Stimulated activated naive CD8-positive, alpha-beta T cell treated with anti-CD3 and anti-CD28 coated beads, Interleukin-15, Interleukin-2, amounts not matched to agents 100 U/mL and 50 U/mL, for 24 hours (primary cell): ENCODE measurements at places on chromosomes 5 and 9.

DNA sequence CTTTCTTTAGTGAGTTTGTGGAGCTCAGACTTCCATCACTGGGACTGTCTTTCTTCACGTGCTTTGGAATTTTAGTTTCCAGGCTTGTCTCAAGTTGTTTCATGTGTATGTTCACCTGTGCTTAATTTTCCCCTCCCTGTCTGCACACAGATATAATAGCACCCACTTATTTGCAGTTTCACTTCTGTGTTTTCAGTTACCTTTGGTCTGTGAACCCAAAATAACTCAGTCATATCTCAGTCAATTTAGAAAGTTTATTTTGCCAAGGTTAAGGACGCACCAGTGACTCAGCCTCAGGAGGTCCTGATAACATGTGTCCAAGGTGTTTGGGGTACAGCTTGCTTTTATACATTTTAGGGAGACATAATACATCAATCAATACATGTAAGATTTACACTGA lies 330.4 kb downstream of the ICE1 start:
- no peak for DNase-seq

DNA sequence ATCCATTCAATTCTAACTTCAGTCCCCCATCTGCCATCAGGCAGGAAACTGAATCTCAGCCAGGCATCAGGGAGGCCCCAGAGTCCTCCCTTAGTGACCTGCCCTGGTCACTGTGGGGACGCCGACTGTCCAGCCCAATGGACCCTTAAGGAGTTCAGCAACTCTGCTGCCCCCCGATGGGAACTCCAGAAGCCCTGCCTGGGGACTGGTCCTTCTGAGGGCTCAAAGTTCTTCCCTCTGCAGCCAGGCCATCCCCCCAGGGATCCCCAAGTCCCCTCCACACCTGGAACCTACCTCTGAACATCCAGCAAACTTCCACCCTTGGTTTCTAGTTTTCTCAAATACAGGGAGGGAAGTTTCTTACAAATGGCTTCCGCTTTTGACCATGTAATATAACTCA lies 76.8 kb downstream of the UBE2QL1 start:
- no peak for DNase-seq

GRCh38 chr5:11062397-11062796 lies 301.4 kb upstream of the DAP start:
- no peak for DNase-seq

- DNase-seq, result no peak
Observed at GRCh38 chr9:87525546-87526303, 28.1 kb downstream of the DAPK1 start.

DNA sequence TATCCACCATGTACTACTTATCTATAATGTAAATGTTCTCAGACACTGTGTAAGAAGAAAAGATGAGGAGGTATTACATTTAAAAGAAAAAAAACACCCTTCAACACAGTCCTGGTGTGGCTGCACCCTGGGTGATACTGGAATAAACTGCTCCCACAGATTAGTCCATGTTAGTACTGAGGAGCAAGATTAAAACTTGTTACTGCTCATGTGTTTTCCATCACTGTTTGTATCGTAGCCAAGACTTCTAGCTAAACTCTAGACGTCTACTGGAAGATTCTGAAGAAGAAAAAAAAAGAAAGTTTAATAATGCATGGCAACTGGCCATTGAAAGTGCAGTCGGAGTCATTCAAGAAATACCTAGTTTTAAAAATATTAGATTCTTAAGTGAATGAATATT lies at the start of gene ASPN:
Gene ASPN, minus strand, starts transcription at position 178 of the 400 bp plus-strand sequence.
- no peak for DNase-seq

- no peak for DNase-seq
Observed at GRCh38 chr9:14511452-14511851, 181.8 kb downstream of the ZDHHC21 start.

DNA sequence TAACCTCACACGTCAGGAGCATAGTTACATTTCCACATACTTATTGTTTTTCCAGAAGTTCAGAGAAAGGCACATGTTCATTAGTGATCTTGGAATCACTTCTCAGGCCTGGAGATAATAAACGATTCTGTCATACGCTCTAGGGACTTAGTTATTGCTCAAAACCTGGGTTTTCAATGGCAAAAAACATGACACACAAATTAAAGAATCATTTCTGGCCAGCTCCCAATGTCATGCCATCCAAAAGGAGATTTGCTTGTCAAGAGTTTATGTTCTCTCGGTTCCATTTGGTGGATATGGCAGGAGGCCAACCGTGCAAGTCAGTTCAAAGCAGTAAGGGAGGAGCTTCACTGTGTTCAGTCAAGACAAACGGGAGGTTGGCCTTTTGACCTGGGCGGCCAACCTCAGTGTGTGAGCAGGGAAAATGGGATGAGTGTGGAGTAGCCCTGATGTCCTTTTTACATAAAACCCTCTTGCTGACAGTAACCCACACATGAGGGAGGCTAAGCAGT lies 123.4 kb downstream of the NXNL2 start:
- DNase-seq, result no peak

DNA sequence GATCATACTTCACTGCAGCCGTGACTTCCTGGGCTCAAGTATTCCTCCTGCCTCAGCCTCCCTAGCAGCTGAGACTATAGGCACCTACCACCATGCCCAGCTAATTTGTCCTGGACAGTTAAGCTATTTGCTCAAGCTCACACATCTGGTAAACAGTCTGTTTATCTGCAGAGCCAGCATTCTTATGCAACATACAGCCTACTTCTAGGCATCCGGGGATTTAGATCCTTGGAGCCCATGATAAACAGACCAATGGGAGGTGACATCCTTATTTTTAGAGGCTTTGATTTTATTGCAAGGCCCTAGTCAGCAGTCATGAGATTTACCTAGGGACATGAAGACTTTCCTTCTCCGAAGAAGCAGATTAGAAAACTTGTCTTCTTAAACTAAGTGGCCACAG lies 21.0 kb downstream of the ATOX1 start:
- DNase-seq, result no peak

GRCh38 chr5:173582216-173583111 lies 34.0 kb downstream of the BOD1 start:
- no peak for DNase-seq

DNA sequence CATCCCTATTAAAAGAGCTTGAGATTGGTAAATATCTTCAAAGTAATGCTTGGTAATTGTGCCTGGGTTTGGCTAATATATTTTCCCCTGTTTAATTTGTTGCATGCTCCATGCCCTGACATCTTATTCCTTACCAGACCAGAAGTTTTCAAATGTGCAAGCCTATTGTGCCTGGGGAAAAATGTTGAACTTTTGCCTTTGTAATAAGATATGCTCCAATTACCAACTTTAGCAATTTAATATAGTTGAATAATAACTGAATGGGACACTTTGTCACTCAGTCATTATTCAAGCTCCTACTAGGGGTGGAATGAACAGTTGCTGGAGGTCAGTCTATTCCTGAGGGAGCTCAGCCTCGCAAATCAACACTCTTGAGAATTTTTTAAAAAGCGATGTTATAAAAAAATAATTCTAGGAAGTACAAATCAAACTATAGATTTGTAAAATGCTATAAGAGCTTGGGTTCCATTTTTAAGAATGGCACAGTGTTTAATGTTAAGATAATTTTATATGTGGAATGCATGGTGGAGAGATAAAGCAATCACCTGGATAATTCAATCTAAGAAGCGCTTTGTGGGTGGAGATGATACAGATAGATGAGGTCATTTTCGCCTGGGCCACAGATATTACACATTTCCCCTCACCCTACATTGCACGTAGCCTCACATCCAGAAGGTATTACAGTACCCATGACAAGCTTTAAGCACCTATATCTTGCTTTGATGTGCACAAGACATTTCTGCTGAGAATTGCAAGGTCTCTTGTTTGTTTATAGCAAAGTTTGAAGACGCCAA lies 231.8 kb downstream of the PIK3R1 start:
- no peak for DNase-seq

DNA sequence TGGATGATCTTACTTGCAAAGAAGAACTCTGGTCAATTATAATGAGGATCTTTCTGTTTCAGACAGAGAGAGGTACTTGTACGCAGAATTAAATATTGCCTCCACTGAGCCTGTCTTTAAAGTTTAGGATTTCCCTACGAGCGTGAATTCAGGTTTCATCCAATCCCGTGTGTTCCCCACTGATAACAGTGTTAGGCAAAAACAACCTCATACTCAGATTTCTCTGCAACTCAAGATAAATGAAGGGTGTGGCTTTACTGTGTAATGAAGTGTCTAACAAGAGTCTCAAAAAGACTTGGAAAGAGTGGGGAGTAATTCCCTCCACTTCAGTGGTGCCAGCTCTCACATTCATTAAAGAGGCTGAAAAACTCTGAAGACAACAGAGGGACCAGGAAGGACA lies 53.2 kb upstream of the ACO1 start:
- no peak for DNase-seq

DNA sequence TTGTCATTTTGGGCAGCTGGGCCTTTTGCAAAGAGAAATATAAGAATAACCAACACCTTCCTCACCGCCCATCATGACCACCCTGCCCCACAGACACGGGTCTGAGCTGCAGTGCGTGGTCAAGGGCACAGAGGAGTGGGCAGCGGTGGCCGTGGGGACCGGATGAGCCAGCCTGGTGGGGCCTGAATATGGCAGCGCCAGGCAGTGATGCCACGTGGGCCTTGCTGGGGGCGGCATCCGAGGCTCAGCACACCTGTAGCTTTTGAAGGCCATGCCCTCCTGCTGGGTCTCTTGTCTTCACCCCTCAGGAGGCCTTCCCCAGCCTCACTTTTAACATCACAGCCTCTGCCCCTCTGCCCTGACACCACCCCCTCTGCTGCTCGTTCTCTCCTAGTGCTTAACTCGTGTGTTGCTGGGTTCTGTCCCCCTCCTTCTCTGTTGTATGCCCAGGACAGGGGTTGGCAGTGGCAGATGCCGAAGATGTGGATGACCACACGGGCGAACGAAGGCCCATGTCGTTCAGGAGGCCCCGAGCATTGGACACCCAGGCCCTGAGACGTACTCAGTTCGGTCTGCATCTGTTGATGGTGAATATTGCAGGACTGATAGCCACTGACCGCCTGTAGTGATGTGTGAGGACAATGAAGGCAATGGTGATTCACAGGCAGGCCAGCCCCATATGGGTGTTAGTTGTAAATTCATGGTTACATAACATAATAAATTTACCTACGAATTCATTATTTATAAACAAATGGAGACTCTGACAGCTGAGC lies 46.0 kb downstream of the AHRR start:
- DNase-seq, result no peak

GRCh38 chr5:150333400-150333799 lies 24.1 kb upstream of the TCOF1 start:
- no peak for DNase-seq

- no peak for DNase-seq
Observed at GRCh38 chr5:139132515-139132914, 65.7 kb downstream of the SIL1 start.

- DNase-seq, result no peak
Observed at GRCh38 chr5:174139623-174140022, 94.1 kb downstream of the NSG2 start.

DNA sequence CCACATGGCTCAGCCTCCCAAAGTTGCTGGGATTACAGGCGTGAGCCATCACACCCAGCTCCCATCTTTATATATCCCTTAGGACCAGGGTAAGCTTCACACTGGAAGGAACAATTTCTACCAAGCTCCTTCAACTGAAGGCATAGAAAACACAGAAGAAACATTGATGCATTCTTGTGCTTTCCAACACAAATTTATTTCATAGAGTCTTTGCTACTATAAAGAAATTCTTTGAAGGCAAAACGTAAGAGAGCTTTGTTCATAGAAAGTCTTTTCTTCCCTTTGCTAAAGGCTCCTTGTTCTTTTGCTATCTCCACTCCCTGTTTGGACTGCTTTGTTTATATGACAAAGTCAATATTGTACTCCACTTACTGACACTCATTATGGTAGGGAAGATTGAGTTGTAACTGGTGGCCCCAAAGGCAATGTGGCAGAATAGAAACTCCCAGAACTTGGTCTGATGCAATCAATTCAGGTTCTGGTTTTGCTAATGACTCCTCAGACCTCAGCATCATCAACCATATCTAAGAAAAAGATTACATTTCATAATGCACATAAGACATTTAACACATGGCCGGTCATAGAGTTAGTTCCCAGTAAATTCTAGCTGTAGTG lies 97.4 kb upstream of the CLINT1 start:
- DNase-seq, result no peak

DNA sequence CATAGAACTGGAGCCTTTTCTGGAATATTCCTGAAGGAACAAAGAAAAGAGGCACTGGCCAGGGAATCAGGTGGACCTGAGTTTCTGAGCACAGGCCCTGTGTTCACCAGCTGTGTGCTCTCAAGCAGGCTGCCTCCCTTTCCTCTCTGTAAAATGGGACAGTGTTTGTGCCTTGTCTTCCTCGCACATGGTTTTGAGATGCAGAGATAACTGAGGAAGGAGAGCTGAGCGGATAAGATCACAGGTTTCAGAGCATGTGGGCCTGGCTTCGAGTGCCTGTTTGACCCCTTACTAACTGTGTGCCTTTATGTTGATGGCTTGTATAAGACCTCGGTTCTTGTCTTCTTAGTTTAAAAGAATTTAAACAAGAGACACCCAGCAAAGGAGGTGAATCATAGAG lies 46.2 kb upstream of the HAND1 start:
- no peak for DNase-seq

DNA sequence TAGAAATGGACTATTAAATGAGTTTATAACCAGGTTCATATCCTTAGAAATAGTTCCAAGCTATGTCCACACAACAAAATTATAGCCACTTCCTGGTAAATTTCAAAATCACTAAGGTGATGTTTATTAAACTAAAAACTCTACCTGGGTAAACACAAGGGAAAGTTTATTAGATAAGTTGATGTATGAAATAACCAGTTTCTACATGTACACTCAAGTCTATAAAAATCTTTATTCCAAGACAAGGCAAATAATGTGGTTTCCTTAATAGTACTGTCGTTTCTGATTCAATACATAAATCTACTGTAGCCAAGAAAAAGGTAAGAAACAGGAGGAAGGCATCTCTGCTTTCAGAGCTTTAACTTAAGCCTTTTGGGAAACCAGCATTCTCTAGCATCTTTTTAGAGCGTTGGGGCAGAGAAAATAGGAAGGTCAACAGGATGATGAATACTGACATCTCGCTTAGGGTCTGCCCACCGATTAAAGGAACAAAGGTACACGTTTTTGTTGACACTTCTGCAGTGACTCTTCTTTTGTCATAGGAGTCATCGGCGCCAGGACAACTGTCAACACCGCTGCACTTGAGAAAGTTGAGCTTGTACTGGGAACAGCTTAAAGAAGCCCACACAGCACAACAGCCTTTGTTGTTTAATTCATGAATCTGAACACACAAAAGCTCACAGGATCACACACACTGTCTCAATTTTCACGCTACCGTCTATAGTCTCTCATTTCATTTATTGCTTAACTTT lies 513.6 kb downstream of the SLCO4C1 start:
- DNase-seq, result no peak

DNA sequence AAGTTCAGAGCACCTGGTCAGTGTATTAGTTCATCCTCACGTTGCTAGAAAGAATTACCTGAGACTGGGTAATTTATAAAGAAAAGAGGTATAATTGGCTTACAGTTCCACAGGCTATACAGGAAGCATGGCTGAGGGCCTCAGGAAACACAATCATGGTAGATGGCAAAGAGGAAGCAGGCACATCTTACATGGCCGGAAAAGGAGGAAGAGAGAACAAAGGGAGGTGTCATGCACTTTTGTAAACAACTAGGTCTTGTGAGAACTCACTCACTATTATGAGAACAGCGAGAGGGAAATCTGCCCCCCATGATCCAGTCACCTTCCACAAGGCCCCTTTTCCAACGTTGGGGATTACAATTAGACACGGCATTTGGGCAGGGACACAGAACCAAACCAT lies 28.8 kb upstream of the CAVIN4 start:
- no peak for DNase-seq

GRCh38 chr5:127417528-127417927 lies 99.9 kb upstream of the PRRC1 start:
- DNase-seq, result no peak

GRCh38 chr5:125367702-125368101 lies 621.3 kb upstream of the ZNF608 start:
- DNase-seq, result no peak
